ENCODE measurements at places on chromosomes 16 and 17.

GRCh38 chr16:51111759-51112158, 39.3 kb downstream of the SALL1 start:
- no peak for DNase-seq

DNA sequence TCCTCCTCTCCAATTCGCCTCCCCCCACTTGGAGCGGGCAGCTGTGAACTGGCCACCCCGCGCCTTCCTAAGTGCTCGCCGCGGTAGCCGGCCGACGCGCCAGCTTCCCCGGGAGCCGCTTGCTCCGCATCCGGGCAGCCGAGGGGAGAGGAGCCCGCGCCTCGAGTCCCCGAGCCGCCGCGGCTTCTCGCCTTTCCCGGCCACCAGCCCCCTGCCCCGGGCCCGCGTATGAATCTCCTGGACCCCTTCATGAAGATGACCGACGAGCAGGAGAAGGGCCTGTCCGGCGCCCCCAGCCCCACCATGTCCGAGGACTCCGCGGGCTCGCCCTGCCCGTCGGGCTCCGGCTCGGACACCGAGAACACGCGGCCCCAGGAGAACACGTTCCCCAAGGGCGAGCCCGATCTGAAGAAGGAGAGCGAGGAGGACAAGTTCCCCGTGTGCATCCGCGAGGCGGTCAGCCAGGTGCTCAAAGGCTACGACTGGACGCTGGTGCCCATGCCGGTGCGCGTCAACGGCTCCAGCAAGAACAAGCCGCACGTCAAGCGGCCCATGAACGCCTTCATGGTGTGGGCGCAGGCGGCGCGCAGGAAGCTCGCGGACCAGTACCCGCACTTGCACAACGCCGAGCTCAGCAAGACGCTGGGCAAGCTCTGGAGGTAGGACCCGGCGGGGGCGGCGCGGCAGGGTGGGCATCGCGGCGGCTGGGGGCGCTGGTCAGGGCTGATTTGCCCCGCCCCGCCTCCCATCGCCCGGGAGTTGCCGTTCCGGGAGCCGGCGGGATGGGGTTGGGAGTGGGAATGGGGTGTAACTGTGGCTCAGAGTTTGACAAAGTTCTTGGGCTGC, 567 bp downstream of the SOX9 start:
- peak; percentile 14 for DNase-seq

GRCh38 chr17:51817955-51818354, 340.6 kb downstream of the CA10 start:
- no peak for DNase-seq

DNA sequence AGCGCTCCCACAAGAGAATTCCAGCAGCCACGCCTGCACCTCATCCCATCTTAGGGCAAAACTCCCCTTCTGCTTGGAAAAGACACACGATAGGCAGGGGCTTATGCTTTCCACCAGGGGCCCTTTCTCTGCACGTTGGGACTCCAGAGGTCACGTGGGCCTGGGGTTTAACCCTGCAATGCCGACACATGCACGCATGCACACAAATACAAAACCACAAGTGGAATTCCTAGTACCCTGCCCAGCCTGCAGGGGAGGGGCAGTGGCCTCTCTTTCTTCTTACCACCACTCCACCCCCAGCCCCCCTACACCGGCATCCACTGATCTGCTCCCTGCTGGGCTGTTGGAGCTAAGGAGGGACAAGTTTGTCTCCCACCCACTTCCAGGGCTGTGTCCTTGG, 16.8 kb upstream of the CCDC182 start:
- DNase-seq = no peak

- DNase-seq = no peak
Measured at GRCh38 chr17:54899721-54900456, 763 bp upstream of the TOM1L1 start.

DNA sequence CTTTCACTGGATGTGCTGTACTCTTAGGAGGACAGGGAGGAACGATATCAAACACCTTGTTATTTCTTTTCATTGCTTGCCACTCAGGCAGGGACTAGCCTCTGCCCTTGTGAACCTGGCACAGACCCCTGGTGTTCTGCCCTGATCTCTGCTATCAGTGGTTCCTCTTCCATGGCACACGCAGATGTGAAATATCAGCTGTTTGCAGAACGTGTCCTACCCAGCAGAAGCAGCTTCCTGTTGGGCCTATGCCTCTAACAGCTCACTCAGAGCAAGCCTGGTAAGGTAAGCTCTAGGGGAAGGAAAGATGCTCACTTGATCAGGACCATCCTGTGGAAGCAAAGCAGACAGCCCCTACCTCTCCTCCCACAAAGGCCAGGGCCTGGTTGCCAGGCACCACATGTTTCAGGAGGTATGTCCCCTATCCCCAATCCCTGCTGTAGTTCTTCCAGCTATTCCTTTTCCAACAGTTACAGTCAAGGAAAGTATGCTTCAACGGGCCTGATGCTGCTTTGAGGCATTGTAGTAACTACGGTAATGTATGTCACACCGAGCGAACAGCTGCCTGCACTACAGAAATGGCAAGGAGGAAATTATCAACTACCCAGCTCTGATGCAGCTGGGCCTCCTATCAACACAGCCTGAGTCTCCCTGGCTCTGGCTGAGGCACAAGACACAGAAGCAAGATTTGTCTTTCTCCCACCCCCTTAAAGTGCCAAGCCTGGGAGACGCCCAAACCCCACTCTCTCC, 41.3 kb upstream of the GFOD2 start:
- peak; percentile 59 for DNase-seq

DNA sequence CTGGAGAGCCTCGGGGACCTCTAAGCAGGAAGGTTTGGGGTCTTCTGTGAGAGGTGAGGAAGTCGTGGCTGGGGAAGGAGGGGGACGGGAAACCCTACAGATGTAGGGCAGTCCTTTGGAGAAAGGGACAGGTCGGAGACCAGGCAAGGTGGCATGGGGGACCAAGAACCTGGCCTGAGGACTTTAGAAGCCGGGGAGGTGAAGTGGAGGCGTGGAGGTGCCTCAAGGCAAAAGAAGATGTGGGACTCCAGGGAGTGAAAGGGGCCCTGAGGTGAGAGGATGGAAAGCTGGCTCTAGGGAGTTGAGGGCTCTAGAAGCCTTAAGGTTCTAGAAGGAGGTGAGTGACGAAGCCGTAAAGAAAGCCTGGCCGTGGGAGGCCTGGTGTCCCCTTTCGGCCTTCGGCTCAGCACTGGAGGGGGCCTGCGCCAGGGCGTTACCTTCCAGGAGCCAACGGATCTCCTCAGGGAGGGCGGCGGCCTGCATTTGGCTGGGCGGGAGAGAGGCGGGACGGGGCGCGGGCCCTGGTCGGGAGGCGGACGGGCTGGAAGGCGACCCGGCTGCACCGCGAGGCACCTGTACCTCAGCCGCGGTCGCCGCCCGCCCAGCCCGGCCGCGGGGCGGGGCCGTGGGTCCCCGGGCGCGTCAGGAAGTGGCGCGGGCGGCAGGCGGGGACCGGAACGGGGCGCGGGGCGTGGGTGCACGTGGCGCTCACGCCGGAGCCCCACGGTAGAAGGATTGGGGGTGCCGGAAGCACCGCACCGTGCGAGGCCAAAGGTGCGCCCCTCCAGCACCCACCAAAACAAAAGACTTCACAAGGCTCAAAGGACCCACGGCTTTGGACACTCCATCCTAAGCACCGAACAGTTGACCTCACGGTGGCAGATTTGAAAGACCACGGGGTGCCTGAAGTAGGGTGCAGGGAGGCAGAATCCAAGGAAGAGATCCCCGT, at the start of gene SKAP1:
Gene SKAP1 (minus strand): TSS at position 577 of the 949 bp plus-strand sequence.
- DNase-seq = peak; percentile 34

DNA sequence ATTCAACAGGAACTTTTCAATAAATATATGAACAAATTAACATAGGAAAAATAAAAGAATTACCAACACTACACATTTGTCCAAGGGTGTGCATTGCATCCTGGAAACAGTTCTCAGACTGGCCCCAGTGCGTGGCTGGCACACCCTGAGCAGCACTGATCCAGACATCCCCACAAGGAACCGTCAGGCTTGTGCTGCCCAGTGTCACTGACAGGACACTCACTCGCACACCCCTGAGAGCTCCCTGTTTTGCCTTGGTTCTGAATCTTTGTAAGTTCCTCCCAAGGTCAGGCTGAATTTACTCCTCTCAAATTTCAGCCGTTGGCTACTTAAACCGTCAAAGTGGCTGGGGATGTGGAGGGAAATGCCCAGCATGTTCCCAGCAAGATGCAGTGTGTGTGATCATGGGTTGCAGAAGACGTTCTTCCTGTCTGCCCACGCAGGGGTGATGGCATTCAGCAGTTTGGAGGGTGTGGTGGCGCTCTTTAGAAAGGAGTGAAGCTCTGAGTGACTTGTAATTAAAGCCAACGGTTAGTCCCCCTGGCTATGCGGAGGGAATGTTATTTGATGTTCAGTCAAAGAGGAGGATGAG, 1.7 kb downstream of the MT2A start:
- DNase-seq = peak; percentile 50

GRCh38 chr17:14202388-14203166, 34.1 kb downstream of the CDRT15 start:
- DNase-seq = no peak

DNA sequence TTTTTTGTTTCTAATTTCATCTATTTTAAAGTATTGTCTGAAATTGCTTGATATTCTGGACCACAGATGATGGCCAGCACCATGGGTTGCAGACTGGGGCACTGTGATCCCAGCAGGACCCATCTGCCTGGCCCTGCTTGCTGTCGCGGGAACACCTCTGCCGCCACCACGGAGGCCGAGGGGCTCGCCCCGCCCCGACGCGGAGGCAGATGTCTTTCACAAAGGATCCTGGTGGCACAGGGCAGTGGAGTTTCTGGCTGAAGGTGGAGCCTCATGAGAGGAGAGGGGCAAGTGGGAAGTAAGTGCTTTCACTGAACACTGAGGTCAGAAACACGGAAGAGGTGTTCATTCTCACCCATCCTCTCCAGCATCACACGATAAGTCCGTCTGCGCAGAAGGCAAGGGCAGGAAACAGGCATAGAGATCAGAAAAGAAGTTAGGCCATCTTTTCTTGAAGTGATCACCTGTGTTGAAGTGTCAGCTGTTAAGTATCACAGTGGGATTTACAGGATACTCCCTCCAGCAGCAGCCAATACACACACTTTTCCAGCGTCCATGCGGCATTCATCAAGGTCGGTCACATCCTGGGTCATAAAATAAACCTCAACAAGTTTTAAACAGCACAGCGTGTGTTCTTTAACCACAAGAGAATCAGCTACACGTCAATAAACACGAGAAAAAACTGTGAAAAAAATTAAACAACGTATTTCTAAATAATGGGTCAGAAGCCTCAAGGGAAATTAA, 194.5 kb downstream of the RPTOR start:
- no peak for DNase-seq

- DNase-seq = no peak
Measured at GRCh38 chr16:73771196-73772064, 525.2 kb upstream of the PSMD7 start.

DNA sequence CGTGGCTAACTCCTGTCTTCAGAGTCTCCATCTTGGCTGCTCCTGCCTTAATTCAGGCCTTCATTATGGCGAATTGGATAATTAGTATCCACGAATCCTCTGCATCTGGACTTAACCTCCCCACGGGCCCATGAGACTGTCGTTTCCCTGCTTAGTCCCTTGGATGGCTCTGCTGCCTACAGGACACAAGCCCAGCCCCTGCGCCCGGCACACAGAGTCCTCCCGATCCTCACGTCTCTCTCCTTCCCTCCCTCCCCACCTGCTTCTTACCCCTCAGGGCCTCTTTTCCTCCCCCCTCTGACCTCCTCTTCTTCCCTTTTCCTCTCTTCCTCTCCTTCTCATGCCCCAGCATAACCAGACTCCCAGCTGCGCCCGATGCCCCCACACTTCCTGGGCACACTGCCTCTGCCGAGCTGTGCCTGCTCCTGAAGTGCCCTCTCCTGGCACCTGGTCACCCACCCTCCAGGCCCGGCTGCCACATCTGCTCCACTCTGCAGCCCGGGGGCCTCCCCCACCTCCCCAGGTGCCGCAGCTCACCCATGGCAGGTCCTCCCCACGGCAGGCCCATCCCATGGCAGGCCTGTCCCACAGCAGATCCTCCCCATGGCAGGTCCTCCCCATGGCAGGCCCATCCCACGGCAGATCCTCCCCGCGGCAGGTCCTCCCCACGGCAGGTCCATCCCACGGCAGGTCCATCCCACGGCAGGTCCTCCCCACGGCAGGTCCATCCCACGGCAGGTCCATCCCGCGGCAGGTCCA, 45.9 kb downstream of the RPH3AL start:
- DNase-seq = no peak

- DNase-seq = peak; percentile 26
Measured at GRCh38 chr17:42618442-42619150, 9.1 kb downstream of the TUBG1 start.

DNA sequence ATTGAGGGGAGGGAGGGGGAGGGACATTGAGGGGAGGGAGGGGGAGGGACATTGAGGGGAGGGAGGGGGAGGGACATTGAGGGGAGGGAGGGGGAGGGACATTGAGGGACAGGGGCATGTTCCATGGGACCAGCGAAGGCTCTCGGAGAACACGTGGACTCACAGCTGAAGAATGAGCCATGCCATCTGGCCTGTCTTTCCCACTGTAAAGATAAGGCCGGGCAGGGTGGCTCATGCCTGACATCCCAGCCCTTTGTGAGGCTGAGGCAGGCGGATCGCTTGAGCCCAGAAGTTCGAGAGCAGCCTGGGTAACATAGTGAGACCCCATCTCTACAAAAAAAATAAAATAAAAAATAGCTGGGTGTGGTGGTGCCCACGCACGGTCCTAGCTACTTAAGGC, 32.5 kb downstream of the RPH3AL start:
- no peak for DNase-seq

DNA sequence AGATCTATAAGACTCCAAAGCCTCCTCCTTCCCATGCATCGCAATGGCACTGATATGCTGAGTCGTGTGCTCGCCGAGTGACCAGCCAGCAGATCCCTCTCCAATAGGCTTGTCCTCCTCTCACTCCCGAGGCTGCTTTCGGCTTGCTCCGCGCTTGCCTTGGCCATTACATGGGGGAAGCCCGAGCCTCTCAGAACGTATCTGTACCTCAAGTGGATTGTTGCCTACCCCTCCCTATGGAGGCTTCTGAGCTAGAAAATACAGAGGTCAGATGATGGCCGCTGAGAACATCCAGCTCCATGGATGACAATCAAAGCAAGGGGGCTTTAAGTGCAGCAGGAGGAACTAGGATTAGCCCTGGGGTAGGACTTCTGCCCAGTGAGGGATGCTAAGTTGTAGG, 7.7 kb upstream of the NLRP1 start:
- DNase-seq = no peak

Data from hematopoietic multipotent progenitor cell (in vitro differentiated cells).